ENCODE measurements at places on chromosomes 5 and 9. TPM values are rescaled to one million over a fixed set of nuclear protein-coding genes. Genes with fewer than 3 reads are reported as not detected.

GRCh38 chr9:93505541-93506132 lies 52.3 kb upstream of the FAM120AOS start:
- peaks cover 27% of the 10 kb centered on the region for H3K4me1 ChIP-seq
- no peaks in the 10 kb centered on the region for H3K36me3 ChIP-seq
- H3K27me3 ChIP-seq = no peaks in the 10 kb centered on the region
- DNase-seq = no peak
- no peak overlapping the region for H3K4me3 ChIP-seq

DNA sequence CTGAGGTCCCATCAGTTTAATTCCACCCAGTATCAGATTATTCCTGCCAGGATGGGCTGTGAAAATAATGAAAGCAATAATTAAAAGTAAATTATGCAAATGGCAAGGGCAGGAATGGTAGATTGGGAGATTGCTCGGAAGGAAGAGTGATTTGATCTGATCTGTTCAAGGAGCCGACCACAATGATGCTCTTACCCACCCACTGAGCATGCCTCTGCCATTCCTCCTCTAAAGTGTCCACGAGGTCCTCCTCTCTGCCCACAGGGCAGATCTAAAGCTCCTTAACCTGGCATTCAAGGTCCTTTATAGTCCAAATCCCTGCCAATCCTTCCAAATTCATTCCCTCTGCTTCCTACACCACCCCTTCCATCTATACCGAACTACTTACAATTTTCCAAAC lies 147.8 kb downstream of the TTLL11 start:
- H3K27ac ChIP-seq = no peak overlapping the region
- DNase-seq = no peak
- no peaks in the 10 kb centered on the region for H3K4me1 ChIP-seq
- H3K4me3 ChIP-seq = no peak overlapping the region
- no peaks in the 10 kb centered on the region for H3K36me3 ChIP-seq
- H3K27me3 ChIP-seq = no peaks in the 10 kb centered on the region

DNA sequence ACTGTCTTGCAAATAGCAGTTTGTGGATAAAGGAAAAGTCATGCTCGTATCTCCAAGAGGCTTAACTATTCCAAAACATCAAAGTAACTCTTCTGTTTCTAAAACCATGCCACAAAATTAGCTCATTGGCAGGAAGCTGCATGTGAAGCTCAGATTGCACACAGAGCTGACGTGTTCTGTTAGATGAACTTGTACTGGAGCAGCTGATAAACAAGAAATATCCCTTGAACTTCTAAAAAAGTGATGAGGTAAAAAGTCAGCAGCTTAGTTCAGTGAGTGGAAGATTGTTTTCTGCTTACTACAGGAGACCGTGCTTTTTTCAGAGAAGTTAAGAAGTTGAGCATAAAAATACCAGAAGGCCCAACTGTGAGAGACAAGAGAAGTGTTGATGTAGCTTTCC lies 113.2 kb downstream of the SLC12A2 start:
- H3K36me3 ChIP-seq = peaks cover 11% of the 10 kb centered on the region
- no peaks in the 10 kb centered on the region for H3K27me3 ChIP-seq
- DNase-seq = no peak
- H3K4me3 ChIP-seq = no peak overlapping the region
- no peak overlapping the region for H3K27ac ChIP-seq
- H3K4me1 ChIP-seq = peaks cover 48% of the 10 kb centered on the region

DNA sequence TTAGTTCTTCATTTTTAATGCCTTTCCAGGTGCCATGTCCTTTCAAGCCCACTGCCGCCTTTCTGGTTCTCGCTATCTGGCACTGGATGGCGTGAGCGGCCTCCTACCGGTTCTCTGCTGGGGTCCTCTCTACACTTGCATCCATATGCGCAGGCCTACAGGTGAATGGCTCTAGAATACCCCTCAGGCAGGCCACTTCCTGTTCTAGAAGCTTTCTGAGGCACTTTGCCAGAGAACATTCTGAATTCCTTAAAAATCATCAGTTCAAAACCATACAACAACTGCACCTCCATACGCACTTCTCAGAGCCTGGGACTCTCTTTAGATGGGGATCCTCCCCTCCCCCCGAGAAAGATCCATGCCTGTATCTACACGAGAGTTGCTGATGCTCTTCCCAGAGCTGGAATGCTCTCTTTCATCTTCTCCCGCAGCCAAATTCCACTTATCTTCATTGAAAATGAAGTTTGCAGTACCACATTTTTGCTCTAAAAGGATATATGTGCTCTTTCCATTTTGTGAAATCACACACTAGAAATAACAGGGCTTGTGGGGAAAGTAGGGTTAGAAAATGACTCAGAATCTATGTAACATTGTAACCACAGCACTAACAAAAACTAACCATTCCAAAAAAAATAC lies 1.4 kb upstream of the LHFPL2 start:
- no peaks in the 10 kb centered on the region for H3K36me3 ChIP-seq
- no peak for DNase-seq
- peaks cover 44% of the 10 kb centered on the region for H3K4me1 ChIP-seq
- H3K27me3 ChIP-seq = no peaks in the 10 kb centered on the region
- no peak overlapping the region for H3K4me3 ChIP-seq

DNA sequence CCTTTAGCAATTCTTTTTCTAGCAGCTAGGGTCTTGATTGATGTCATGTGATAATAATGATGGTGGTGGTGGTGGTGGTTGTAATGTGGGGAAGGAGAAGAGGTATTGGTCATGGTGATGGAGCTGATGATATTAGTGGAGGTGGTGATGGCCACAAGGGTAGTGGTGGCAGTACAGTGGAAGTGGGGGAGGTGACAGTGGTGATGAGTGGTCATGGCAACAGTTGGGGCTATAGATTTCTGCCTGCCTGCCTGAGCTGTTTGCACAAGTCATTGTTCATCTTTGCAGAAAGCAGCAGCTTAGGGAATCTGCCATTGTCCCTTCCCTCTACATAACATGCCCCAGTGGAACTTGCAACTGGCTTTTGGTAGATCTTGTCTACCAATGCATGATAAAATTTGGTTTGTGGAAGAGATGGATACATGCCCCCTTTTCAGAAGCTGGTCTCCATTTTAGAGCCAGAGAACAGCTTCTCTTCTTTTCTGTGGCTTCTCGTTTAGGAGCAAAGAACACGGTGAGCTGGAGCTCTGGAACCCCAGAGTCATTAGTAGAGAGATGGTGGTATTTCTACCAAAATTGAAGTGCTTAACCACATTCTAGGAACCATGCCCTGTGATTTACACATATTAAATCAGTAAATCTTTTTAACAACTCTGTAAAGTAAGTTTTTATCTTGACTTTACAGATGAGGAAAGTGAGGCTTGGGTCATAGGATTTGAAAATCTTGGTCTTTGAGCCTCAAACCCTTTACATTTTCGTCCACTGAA lies 100.3 kb downstream of the AOPEP start:
- H3K36me3 ChIP-seq = no peaks in the 10 kb centered on the region
- H3K4me3 ChIP-seq = no peak overlapping the region
- no peaks in the 10 kb centered on the region for H3K27me3 ChIP-seq
- no peak for DNase-seq

- no peak overlapping the region for H3K4me3 ChIP-seq
- no peaks in the 10 kb centered on the region for H3K27me3 ChIP-seq
- H3K4me1 ChIP-seq = peaks cover 6% of the 10 kb centered on the region
- no peak overlapping the region for H3K27ac ChIP-seq
- no peaks in the 10 kb centered on the region for H3K36me3 ChIP-seq
- DNase-seq = no peak
Measured at GRCh38 chr9:33619666-33620404, 95.8 kb downstream of the ANKRD18B start.

- H3K27ac ChIP-seq = no peak overlapping the region
- H3K27me3 ChIP-seq = peaks cover 4% of the 10 kb centered on the region
- no peaks in the 10 kb centered on the region for H3K4me1 ChIP-seq
- no peaks in the 10 kb centered on the region for H3K36me3 ChIP-seq
- no peak overlapping the region for H3K4me3 ChIP-seq
Measured at GRCh38 chr9:95581900-95582299, 65.1 kb upstream of the PTCH1 start.

DNA sequence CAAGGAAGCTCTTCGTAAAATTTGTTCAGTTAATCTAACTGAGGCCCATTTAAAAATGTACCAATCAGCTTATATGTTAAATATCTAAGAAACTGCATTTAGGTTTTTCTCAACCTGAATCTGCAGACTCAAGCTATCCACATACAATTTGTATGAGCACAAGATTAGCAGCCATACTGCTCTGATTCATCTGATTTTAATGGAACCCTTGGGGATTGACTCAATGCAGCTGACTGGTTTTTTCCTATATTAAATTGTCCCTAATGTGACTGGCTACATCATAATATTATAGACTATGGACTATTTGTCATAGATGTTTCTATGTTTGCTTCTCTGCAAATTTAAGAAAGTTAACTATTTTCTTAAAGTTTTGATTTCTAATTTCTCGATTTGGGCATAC lies 451.0 kb upstream of the TUSC1 start:
- no peak overlapping the region for H3K27ac ChIP-seq
- no peaks in the 10 kb centered on the region for H3K4me1 ChIP-seq
- no peak for DNase-seq
- no peaks in the 10 kb centered on the region for H3K36me3 ChIP-seq
- no peak overlapping the region for H3K4me3 ChIP-seq

- no peak for DNase-seq
- no peaks in the 10 kb centered on the region for H3K27me3 ChIP-seq
- H3K27ac ChIP-seq = no peak overlapping the region
- no peaks in the 10 kb centered on the region for H3K4me1 ChIP-seq
- no peak overlapping the region for H3K4me3 ChIP-seq
- H3K36me3 ChIP-seq = peaks cover 99% of the 10 kb centered on the region
Measured at GRCh38 chr5:5460311-5460710, 37.8 kb downstream of the ICE1 start.

DNA sequence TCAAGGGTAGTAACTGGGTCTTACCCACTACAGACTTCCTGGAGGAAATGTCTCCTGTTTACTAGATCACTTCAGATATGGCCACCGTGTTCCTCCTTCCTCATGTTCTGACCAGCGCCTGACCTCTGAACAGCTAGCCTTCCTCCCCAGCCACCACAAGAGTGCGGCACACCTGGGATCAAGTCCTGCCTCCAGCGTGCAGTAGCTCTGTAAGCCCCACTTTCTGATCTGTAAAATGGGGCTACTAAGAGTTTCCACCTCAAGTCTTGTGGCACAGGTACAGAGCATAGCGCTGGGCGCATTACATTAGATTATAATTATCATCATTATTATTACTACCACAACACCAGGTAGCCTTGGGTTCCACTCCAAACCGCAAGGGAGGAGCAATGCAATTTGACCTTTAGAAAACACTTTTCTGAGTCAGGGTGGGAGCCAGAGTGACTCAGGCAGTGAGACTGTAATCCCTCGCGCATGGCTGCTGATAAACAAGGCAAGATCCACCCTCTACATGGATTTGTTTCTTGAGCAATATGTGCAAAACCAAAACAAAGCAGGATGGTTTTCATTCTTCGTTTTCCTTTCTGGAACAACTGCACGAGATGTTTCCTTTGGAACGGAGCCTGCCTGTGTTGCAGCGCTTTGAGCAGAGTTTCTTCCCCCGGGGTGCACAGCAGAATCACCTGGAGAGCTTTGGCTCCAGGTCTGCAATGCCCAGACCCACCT lies 65.0 kb upstream of the ANGPTL2 start:
- no peak overlapping the region for H3K4me3 ChIP-seq
- peaks cover 25% of the 10 kb centered on the region for H3K4me1 ChIP-seq

DNA sequence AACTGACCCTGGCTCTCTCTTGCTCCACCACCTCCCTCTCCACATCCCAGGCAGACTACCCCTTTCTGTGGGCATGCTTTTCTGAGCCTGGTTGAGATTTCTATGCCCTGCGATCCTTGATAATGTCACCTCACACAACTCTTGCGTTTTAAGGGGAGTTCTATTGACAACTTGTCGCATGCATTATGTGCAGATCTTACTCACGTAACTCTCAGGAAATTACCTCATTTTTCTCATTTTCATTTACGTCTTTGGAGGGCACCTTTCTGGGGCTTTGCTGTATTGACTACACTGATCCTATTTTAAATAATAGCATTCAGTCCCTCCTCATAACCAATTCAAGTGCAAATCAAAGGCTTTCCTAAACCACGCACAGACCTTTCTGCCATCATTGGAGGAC lies 140.4 kb upstream of the WWC1 start:
- no peaks in the 10 kb centered on the region for H3K4me1 ChIP-seq
- DNase-seq = no peak
- H3K36me3 ChIP-seq = no peaks in the 10 kb centered on the region
- no peaks in the 10 kb centered on the region for H3K27me3 ChIP-seq
- no peak overlapping the region for H3K4me3 ChIP-seq

DNA sequence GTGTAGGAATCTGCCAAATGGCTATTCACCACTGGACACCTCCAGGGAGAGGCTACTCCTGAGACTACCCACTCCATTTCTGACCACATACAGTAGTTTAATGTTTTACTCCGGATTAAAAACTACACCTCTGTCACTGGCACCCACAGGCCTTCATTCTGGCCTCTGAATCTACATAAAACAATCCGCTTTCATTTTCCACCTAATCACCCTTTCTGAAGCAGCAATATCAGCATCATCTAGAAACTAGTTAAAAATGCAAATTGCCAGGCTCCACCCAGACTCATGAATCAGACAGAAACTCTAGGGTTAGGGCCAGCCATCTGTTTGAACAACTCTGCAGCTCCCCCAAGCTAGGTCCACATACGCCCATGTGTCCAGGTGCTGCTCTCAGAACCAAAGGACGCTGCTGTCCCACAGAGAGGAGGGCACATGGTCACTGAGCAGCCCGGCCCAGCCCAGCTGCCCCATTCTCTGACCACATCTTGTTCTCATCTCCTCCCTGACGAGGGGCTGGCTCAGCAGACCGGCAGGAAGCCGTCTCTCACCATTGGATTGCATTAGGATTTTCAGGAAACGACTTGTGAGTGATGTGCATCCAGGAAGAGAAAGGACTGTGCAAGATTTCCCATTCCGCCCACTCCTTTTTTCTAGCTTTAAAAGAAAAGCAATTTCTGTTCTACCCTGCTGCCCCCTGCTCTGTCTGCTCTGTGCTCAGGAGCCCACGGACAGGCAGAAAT lies 34.7 kb downstream of the ADAM19 start:
- H3K27me3 ChIP-seq = no peaks in the 10 kb centered on the region
- H3K4me1 ChIP-seq = peaks cover 29% of the 10 kb centered on the region

DNA sequence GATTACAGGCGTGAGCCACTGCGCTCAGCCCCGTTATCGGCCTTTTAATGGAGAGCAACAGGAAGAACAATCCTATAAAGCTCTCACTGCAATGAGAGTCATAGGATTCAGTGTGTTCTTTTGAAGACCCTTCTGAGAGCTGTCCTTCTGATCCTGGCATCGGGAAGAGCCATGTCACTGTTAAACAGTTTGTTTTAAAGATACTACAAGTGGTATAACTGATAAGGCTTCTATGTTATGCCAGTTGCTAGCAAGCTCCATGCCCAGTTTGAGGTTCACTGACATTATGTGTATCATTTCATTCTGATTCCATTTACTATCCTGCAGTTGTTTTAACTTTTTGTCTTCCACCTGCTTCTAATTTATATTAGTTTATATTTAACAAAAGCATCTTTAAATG lies 55.8 kb downstream of the GNAQ start:
- H3K4me1 ChIP-seq = peaks cover 31% of the 10 kb centered on the region
- H3K27ac ChIP-seq = peak overlapping the region; percentile 0
- no peak overlapping the region for H3K4me3 ChIP-seq
- no peaks in the 10 kb centered on the region for H3K27me3 ChIP-seq
- no peaks in the 10 kb centered on the region for H3K36me3 ChIP-seq

- no peaks in the 10 kb centered on the region for H3K27me3 ChIP-seq
- no peaks in the 10 kb centered on the region for H3K36me3 ChIP-seq
- no peak overlapping the region for H3K27ac ChIP-seq
- DNase-seq = no peak
Measured at GRCh38 chr9:99628849-99629620, 192.7 kb upstream of the NR4A3 start.

OTP gene
- not detected for total RNA-seq

CRHBP gene
- total RNA-seq = not detected

PKD2L2 gene
- not detected for total RNA-seq

PCDHB7 gene
- total RNA-seq = 1.8 TPM

CCDC112 gene
- total RNA-seq = 5.9 TPM

PCA3 gene
- total RNA-seq = not detected

All from stomach (tissue), 19 donors.